ENCODE measurements at places on chromosomes 11 and 22.

GRCh38 chr22:26838471-26838825 is 181.1 kb downstream of the MIAT start:
- DNase-seq = no peak

DNA sequence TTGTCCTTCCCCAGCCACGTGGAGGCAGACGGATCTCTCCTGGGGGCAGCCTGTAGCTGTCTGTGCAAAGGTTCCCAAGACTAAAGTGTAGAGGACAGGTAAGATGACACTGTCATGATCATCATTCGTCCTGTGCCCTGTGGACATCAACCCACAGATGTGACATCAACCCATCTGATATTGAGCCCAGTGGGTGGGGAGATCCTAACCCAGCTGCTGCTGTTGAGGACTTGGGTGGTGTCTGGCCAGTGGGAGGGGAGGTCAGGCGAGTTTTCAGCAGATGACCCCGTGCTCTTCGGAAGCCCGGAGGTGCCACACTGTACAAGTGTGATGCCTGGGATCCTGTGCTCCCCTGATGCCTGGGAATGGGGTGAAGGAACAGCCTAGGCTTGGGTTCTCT is 1.2 kb upstream of the GAL start:
- no peak for DNase-seq

DNA sequence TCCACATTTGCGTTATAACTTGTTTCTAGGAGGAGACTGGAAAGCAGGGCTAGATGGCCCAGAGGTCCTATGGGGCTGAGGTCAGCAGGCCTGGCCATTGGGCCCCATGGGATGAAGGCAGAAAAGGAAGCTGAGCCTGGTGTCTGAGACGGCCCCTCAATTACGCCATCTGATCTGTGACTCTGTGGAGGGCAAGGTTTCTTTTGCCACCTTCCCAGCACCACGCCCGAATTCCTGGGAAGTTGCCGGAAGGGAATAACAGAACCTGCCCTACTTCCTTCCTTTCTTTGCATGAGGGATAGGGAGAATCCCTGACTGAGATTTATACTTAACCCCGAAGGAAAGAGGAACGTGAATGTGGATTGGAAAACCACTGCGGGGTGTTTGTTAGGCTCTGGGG is 118.1 kb downstream of the MPPED1 start:
- no peak for DNase-seq

DNA sequence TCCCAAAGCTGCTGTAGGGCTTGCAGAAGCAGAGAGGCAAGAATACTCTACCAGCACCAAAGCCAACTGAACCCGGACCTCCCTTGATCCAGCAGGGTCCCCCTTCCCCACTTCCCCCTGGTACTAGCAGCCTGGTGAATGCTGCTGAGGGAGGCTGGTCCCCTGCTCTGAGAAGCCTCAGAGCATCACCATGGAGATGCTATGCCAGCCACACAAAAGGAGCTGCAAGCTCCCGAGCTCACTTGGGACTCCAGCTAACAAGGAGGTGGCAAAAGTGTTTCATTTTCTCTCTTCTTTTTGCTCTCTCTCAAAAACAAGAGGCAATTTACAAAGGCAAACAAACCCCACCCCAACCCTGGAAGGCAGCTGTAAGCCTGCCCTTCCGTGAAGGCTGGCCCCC is 509.8 kb downstream of the BUD13 start:
- DNase-seq = no peak

DNA sequence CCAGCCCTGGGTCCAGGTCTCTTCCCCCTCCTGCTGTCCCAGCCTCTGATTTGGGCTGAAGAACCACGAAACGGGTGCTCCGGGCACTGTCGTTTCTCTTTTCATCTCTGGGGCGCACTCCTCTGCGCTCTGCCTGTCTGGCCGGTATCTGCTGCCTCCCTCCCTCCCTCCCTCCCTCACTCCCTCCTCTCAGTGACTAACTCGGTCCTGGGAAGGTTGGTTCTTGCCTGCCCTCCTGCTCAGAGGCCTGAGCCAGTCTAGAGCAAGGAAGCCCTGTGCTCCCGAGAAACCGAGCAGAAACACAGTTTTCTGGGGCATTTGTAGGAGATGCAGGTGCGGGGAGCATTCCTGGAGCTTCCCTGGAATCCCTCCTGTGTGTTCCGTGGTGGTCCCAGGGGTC is 1235.2 kb downstream of the BRD1 start:
- DNase-seq = no peak

DNA sequence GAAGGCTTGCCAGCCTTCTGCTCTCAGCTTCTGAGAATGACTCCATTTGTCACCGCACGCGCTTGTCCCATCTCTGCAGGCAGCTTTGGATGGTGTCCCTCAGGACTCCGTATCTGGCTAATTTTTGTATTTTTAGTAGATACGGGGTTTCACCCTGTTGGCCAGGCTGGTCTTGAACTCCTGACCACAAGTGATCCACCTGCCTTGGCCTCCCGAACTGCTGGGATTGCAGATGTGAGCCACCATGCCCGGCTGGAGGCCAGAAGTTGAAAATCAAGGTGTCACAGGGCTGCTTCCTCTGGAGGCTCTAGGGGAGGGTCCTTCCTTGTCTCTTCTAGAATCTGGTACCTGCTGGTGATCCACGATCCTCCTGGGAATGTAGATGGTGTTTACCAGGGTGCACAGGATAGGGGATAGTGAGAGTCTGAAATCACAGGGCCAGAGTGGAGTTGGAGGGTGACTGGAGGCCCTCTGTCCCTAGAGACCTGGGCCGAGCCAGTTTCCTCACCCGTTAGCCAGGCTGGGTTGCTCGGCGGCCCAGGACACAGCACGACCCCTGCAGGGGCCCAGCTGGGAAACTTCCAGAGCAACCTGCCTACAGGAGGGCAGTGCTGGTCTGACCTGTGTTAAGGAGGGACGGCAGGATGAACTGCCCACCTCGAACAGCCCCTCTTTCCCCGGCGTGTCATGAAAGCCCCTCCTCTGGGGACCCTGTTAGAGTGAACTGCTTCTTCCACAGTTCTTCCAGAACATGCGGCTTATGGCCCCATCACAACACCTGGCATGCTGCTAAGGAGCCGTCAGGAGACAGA is 48.9 kb upstream of the SHANK2 start:
- no peak for DNase-seq

DNA sequence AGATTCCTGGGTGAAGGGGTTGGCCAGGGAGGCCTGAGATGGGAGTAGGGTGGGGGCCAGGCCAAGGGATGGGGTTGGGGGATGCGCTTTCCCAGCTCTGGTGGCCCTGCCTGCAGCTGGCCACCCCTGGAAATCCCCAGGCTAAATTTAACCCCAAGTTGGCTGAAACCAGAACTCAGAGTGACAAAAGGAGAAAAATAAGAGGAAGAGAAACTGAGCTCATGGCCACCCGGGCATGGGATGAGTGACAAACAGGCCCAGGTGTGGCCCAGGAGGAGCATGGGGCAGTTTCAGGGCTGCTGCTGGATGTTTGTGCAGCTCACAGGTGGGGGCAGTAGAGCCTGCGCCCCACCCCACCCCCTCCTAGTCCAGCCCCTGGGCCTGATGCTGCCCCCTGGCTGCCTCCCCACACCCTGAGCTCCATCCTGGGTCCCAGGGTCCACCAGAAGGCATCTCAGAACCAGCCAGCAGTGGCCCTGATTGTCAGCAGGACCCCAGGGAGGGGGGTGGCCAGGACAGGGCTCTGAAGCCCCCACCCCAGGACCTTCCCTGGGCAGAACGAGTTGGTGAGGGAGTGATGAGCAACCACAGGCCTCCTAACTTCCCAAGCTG is 48.0 kb downstream of the IGLL5 start:
- peak; percentile 97 for DNase-seq
